Activated CD4-positive, alpha-beta memory T cell treated with anti-CD3 and anti-CD28 coated beads for 36 hours (primary cell): ENCODE measurements at places on chromosomes 13 and 19. TPM values are rescaled to one million over a fixed set of nuclear protein-coding genes. Genes with fewer than 3 reads are reported as not detected.

GRCh38 chr19:14577264-14577663 lies 5.4 kb upstream of the NDUFB7 start:
- no peak for DNase-seq

DNA sequence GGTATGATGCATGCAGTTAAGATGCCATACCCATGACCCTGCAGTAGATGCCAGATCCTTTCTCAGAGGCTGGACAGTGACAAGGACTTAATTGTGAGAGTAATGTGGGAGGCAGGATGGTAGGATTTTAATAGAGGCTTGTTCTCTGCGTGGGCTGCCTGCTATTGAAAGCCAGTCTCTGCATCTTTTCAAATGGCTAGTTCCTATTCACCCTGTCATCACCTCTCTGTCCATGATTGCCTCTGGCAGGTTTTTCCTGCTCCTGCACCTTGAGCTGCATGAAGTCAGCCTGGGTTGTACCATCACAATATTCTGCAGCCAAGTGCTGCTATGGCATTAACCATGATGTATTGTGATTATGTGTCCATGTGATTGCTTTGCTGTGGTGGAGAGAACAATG lies 440.5 kb downstream of the ITGBL1 start:
- no peak for DNase-seq

CRX gene
- total RNA-seq = not detected

DNA sequence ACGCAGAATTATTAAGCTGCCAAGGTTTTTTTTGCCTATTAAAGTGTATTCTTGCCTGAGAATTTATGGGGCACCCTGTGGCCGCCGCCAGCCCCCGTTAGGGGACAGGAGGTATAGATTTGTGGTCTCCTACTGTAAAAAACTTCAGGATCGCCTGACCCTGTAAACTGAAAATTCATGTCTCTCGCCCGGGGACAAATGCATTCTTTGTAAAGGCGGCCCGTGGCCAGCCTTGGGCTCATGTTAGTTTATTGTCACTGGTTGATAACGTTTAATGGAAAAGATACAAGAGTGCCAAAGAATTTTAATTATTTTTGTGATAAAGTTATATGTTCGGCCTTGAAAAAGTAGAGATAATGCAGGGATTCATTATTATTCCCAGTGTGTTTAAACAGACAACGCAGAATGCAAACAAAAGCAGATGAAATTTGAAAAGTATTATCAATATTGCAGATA lies 141.7 kb downstream of the URI1 start:
- DNase-seq = no peak

- DNase-seq = no peak
Observed at GRCh38 chr19:47309038-47309437, 623 bp upstream of the C5AR1 start.
